ENCODE measurements at places on chromosomes 11 and 22.

- no peak for DNase-seq
These were observed 50.2 kb upstream of the BID start for GRCh38 chr22:17824457-17824856.

DNA sequence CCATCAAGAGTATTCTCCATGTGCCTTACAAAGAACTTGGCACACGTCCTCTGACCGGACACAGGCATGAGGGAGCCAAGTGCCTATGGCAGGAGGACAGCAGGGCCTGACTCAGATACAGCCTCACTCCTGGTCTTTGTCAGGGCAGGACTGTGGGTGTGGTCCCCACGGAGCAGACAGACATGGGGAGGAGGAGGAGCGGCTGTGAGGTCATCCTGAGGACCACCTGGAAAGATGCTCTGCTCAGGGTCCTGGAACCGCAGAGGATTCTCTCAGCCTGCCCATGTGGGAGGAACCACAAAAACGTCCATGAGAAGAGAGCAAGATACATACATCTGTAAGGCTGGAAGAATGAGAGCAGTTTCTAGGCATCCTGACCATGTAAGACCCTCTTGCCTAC is 576.3 kb downstream of the BRD1 start:
- DNase-seq, result no peak

DNA sequence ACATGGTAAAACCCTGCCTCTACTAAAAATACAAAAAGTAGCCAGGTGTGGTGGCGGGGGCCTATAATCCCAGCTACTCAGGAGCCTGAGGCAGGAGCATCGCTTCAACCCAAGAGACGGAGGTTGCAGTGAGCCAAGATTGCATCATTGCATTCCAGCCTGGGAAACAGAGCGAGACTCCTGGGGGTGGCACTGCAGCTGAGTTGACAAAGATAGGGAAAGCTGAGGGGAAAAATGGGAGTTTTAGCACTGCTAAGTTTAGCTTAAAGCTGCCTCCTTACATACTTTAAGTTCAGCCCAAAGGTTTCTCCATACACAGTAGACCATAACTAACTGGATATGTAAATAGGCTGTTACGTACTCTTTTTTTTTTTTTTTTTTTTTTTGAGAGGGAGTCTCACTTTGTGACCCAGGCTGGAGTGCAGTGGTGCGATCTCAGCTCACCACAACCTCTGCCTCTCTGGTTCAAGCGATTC is 9.0 kb upstream of the USP28 start:
- no peak for DNase-seq

DNA sequence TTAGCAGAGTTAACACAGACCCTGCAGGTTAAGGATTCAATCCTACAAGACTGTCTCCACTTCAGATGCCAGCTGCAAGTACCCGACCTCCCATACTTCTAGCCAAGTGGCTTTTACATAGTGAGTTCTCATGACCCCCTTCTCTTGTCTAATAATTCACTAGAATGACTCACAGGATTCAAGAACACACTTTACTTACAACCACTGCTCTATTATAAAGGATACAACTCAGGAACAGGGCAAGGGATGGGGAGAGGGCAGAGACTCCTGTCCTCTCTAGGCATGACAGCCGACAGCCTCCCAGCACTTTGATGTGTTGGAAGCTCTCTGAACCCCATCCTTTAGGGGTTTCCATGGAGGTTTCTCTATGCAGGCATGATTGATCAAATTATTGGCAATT is 60.0 kb downstream of the MYO18B start:
- no peak for DNase-seq

GRCh38 chr11:12749442-12749841 is 75.2 kb downstream of the TEAD1 start:
- no peak for DNase-seq

DNA sequence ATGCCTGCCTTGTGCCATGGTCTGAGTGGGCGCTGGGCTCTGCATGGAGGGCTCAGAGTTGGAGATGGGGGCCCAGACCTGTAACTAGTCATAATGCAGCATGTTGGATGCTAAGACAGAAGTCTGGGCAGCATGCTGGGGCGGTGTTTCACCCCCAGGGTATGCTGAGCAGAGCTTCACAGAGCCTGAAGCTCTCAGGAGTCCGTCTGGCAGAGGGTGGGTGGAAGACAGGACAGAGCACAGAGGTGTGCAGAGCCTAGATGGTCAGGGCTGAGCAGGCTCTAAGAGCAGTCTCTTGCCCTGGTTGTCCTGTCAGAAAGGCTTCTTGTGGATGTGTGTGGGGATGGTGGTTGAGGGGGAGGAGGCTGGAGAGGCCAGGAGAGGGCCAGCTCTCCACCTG is 7.2 kb downstream of the TAF6L start:
- DNase-seq, result no peak

DNA sequence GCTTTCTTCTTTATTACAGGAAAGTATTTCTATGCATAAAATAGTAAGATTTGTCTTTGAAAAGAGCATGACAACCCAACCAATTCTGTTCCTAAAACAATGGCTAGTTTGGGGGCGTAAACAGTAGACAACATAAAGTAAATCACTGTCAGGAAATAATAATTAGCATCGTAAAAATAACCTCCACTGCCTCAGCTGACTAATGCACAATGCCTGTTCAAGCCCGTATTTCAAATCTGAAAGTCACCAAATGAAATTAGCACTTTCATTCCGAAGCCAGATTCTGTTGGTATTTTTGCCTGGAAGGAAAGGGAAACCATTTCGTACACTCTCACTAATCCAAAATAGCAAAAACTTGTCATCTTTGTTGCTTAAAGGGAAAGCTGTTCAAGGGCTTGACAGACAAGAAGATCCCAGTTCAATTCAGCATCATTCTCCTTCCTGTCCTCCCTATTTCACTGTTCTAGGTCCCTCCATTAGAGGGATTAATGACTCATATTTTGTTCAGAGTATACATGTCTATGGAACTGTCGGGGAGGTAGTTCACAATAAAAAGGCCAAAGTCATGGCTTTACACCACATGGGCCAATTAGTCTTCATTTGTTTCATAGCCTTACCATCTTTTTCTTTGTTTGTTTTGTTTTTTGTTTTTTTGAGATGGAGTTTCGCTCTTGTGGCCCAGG is 154.7 kb downstream of the CADM1 start:
- no peak for DNase-seq

DNA sequence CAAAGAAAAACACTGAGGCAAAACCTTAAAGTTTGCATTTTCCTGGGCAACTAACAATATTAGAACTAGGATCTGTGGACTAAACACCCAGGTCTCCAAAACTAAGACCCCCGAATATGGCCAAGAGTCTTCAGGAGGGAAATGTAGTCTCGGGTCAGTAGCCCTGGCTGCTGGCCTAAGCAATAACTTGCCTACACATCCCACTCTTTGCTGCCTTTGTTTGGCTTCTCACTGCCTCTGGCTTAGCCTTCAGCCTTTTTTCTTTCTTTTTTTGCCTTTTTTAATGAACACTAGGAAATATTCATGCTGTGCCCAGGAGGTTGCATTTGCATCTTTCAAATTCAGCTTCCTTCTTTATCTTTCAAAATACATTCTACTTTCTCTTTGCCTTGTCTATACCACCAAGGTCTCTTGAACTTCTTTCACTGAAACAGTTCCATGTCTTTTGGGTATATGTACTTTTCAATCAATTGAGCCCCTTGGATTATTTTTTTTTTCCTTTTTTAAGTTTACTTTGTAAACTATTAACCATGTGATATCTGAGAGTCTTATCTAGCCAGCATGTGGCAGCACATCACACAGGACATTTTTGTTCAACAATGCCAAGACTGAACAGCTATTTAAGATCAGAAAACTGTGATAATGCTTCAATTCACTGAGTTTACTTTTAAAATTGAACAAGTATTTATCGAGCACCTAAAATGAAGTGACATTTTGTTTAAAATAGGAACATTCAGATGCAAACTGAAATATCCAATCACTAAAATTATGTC is 165.0 kb upstream of the TRPC6 start:
- DNase-seq, result no peak

GRCh38 chr22:38792833-38793232 is 1.1 kb downstream of the DNAL4 start:
- no peak for DNase-seq

DNA sequence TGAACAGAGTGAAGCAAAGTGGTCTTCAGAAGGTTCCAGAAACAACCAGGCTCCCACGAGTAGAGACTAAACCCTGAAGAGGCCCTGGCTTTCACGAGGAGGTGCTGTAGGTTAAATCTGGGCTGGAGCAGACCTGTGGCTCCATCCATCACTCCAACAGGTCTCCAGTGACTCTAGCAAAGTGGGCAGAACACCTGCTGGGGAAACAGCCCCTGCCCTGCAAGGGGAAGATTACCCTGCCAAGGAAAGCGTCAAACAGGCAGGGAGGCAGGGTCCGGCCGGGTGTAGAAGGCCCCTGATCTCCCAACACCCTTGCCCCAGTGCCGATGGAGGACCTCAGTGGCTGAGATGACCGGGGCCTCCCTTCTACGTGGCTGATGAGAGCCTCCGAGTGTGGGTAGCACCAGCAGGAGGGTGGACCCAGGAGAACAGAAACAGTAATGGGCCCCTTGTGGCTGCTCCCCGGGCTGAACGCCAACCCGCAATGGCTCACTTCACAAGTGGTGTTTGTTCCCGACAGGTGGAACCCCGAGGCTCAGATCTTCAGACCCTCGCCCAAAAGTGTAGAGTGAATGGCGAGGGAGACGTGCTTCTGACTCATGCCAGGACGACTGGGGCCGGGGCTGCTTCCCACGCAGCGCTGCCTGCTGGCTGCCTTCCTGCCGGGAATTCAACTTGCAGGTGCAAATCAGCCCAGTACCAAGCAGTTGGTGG is 112.0 kb downstream of the SHANK2 start:
- no peak for DNase-seq

DNA sequence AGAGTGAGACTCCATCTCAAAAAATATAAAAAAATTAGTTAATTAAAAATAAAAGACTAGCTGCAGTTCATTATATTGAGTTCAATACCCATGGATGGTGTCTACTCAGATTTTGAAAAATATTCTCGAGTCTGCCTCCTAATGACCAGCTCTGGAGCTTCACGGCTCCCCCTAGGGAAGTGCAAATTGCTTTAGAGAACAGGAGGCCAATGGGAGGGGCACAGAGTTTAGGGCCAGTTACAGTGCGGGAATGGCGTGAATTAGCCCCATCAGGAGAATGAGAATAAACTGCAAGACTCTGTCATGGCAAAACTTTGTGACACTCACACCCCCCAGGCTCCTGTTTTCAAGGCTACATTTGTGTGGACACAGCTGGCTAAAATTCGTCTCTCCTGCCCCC is 4.6 kb downstream of the FGF4 start:
- DNase-seq, result no peak

DNA sequence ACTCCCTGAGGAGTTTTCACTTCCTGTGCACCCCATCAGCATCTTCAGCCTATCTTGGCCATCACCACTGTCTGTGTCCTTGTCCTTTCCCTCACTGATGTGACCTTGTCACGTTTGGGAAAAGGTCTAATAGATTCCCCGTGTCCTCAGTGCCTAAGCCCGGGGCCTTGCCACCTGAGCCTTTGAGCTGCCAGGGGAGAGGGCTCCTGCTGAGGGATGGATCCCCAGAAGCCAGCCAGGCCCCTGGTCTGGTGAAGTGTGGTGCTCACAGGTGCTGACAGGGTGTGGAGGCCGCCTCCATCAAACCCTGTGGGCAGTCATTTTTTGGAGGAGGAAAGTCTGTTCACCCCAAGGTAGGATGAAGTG is 47.2 kb downstream of the GAB4 start:
- peak; percentile 5 for DNase-seq

- DNase-seq, result peak; percentile 67
These were observed 2.7 kb downstream of the P2RY6 start for GRCh38 chr11:73274722-73275380.

- no peak for DNase-seq
These were observed 28.5 kb upstream of the ABCC8 start for GRCh38 chr11:17505146-17505545.

- no peak for DNase-seq
These were observed 1387.5 kb downstream of the BRD1 start for GRCh38 chr22:48440176-48440575.

GRCh38 chr11:69683764-69684333 is 8.7 kb upstream of the LTO1 start:
- DNase-seq, result no peak

- DNase-seq, result no peak
These were observed 28.5 kb upstream of the OAF start for GRCh38 chr11:120182372-120182771.

- no peak for DNase-seq
These were observed 1429.3 kb downstream of the BRD1 start for GRCh38 chr22:48398181-48398905.

DNA sequence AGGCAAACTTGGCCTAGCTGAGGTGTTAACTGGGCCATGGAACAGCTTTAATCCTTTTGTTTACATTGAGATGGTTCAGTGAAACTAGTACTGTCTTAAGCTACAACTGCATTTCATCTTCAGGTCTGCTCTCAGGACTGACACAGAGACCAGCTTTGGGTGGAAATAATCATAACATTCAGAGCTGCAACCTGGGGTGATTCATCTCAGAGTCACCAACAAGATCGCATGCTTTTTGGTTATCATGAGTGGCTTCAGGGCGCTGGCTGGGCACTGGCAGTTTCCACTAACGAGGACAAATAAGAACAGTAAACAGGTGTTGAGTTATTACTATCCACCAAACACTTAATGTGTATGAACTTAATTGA is 60.9 kb upstream of the PAX6 start:
- DNase-seq, result no peak

DNA sequence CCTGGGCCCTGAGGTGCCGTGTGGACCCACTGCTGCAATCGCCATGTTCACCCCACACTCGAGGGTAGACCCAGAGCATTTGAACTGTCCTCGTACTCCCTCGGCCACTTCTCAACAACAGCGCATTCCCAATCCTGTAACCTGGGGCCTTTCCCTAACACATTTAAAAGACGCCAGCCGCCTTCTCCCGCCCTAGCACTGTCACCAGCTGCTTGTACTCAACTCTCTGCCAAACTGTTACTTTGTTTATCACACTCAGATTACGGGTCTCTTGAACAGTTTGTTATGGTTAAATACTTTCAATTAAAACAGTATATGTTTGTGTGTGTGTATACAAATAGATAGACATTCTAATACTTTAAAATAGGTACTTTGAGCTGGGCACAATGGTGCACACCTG is 20.7 kb downstream of the CDKN1C start:
- DNase-seq, result no peak

GRCh38 chr11:108786281-108786990 is 121.6 kb downstream of the DDX10 start:
- DNase-seq, result no peak

DNA sequence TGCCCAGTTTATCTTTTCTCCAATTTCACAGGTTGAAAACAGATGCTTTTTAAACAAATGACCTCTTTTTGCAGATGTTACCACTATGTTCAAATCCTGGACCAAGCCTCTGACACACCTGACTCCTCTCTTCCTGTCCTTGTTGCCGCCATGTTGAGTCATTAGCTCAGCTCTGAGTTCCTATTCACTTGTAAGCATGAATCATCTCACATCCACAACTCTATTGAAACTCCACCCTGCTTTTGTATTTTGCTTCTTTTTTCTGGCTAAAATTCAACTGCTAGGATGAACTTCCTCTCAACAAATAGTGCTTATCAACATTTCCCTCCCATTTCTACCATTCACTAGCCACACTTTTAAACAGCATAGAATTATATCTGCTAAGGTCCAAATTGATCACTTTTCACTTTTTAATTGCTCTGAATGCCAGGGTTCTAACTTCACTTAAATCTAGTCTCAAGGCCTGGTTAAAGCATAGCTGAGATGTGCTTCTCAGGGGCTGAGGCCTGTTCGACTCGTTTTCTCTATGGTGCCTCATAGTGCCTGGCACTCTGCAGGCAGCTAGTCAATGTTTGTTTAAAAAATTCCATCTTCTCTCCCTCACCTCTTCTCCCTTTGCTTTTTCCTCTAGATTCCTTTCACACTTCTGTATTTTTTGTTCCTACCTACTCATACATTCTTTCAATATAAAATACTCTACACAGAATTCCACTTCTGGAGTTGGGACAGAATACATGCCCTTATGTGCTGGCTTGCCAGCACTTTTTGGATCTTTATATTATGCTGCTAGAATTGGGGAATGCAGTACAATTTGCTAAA is 3.9 kb downstream of the JOSD1 start:
- DNase-seq, result peak; percentile 64
